ENCODE measurements at places on chromosomes 3 and 15.

- DNase-seq: no peak
Measured at GRCh38 chr3:109973733-109974132, 636.4 kb upstream of the DPPA4 start.

GRCh38 chr3:178184833-178185232, 351.4 kb upstream of the KCNMB2 start:
- no peak for DNase-seq

DNA sequence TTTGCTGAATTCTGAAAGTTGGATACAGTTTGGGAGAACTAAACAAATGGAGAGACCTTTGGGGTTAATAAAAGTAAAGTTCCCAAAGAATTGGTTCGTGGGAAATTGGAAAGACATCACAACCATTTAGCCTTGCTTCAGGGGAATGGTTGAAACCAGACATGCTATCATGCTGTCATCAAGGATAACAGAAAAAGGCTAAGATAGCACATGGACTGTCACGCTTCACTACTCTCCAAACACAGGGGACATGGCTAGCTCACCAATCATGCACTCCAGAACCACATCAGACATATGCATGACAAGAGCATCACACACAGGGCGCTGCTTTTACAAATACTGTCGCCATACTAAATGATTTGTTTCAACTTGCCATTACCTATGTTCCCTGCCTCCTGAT, 671.7 kb upstream of the ROBO1 start:
- no peak for DNase-seq

- DNase-seq: no peak
Measured at GRCh38 chr3:14441920-14442300, 39.5 kb downstream of the SLC6A6 start.

DNA sequence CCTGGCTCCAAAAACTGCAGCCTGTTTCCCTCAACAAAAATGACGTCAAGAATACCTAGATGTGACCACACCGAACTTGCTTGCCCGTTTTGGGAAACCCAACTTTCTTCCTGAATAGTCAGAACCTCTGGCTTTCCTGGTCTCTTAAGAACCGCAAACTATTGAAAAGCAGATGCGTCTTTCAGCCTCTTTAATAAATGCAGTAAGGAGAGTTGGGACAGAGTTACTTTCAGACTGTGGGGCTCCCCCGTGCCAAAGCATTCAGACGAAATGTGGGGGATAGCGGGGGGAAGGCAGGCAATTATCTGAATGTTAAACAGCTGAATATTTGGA, 1.2 kb upstream of the PROK2 start:
- DNase-seq: no peak

DNA sequence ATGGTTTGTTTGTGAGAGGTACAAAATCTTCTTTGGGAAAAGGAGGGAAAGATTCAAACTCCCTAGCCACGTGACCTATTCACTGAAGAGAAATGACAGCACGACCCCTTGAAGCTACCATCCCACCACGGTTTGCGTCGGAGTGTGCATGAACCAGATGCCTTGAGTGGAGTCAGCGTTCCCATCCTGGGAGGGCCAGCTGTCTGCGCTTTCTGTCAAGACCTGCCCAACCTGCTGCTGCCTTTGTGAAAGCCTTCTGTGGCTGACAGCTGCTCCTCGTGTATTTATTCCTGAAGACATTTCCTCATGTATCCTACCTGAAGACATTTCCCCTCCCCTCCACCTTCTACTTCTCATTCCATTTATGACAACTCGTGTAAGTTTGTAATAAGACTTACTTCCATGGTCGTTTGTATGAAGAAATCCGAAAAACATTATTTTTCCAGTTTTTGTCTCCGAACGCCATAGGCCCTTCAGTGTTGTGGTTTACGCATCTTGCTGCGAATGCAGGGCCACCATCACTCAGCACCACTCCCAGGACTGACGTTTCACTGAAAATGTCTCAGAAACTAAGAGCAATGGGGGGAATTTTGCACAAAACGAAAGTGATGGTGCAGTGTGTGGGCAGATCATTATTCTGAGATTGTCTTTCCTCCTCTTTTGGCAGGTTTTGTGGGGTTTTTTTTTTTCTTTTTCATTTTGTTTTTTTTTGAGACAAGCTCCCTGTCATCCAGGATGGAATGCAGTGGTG, 18.9 kb downstream of the EBLN2 start:
- no peak for DNase-seq

GRCh38 chr15:22904736-22905135, 66.3 kb downstream of the NIPA2 start:
- no peak for DNase-seq

DNA sequence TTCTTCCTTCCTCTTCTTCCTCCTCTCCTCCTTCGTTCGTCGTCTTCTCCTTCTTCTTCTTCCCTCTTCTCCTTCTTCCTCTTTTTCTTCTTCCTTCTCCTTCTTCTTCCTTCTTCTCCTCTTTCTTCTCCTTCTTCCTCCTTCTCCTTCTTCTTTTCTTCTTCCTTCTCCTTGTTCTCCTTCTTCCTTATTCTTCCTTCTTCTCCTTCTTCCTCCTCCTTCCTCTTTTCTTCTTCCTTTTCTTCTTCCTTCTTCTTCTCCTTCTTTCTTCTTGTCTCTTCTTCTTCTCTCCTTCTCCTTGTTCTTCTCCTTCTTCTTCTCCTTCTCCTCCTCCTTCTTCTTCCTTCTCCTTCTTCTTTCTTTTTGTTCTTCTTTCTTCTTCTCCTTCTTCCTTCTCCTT, 35.3 kb downstream of the SPG21 start:
- DNase-seq: no peak

DNA sequence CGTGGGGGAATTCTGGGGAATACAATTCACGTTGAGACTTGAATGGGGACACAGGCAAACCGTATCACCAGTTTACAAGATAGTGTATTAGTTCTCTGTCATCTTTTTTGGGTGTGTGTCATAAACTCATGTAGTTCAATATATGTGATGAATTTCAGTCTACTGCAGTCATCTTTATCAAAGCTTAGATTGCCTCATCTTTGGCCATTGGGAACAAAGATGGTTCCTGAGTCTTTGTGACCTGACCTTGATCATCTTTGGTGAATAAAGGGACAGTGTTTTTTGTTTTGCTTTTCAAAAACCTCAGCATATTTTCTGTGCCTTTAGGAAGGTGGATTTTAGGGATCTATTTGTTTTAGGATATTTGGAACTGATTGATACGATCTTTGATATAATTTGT, 23.3 kb downstream of the LRCH3 start:
- no peak for DNase-seq

DNA sequence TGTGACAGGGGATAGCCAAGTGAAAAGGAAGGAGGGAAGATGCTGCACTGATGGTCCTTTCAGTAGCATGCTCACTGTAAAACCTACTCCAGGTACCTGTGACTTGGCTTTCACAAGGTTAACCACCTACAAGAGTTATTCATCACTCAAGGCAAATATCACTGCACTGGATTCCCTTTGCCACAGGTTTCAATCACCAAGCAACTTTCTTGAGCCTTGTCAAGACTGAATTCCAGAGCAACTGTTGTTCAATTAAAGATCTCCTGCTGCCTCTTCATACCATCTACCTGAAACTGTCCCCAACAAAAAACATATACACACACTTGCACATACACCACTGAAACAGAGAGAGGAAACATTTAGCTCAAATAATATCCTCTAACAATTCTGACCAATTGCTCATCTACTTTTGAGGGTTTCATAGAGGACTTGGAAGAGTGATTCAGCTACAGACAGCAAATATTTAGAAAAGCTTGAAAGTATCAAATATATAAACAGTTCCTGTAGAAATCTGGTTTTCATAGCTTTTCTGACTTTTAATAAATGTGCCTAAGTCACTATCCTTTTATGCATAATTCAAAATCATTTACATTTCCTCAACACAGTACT, 6.5 kb downstream of the IGF2BP2 start:
- DNase-seq: no peak

- no peak for DNase-seq
Measured at GRCh38 chr3:103693831-103694230, 1259.0 kb downstream of the ZPLD1 start.

GRCh38 chr3:71423151-71423906, 160.2 kb downstream of the FOXP1 start:
- no peak for DNase-seq

DNA sequence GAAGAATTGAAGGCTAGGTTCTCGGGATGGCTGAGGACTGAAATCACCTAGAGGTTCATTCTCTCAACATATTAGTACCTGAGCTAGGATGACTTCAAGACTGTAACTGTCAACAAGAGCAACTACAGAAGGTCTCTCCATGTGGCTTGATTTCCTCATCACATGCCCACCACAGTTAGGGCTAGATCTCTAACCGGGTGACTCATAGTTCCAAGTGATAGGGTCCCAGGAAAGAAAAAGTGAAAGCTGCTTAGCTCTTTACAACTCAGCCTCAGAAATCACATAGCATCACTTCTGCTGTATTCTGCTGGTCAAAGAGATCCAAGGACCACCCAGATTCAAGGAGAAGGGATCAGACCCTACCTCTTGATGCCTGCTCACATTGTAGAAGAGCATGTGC, 165.4 kb upstream of the AGTR1 start:
- DNase-seq: no peak

GRCh38 chr3:112650482-112650881, 9.5 kb upstream of the CCDC80 start:
- no peak for DNase-seq

DNA sequence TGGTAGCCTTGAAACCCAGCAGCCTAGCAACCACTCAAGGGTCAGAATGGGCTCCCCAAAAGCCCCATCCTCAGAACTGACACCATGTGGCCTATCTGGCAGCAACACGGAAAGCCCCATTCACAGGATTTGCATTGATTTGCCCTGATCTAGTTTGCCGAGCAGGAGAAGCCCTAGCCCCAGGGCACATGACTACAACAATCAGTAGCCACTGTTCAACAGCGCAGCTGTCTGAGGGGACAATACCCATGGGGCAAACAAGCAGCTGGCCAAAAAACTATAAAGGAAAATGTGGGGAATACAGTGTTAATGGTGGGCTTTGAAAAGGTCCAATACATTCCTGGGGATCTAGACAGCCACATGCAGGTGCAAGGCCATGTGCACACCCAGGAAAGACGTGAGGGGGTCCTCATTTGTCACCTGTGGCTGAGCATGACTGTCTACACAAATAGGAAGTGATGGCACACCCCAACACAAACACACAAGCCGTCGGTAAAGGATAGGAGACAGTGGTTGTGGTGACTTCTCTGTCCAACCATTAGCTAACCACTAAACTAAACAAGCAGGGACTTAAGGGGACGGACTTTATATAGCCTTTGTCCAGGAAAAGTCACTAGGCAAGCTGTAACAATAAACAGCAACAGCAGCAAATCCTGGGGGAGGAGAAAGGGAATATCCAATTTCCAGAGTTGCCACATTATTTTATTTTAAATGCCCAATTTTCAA, 113.7 kb downstream of the LRIG1 start:
- no peak for DNase-seq

DNA sequence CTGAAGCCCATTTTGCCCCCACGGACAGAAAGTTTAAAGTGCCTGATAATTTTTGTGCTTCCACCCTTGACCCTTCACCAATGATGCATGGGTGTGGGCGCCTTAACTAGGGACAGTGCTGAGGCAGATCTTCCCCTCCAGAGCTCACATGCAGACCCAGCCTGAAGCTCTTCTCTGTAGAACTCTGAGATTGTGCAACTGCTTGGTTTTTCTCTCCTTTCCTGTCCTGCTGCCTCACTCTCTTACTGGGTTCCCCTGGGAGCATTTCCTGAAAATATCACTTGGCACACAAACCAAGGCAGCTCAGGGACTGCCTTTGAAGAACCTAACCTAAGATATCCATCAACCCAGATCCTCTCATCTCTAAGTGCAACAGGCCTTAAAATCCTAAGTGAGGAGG, 220.3 kb upstream of the STT3B start:
- no peak for DNase-seq

GRCh38 chr3:123798550-123798949, 85.6 kb downstream of the MYLK start:
- DNase-seq: no peak

GRCh38 chr3:64259636-64260035, 34.4 kb upstream of the PRICKLE2 start:
- no peak for DNase-seq

- DNase-seq: no peak
Measured at GRCh38 chr15:33155691-33156420, 38.7 kb downstream of the FMN1 start.

GRCh38 chr3:186870421-186871201, 28.1 kb downstream of the ADIPOQ start:
- DNase-seq: no peak

- no peak for DNase-seq
Measured at GRCh38 chr3:129840707-129841360, 52.7 kb downstream of the TMCC1 start.

GRCh38 chr15:44570361-44570760, 33.4 kb downstream of the EIF3J start:
- DNase-seq: no peak

GRCh38 chr15:77981281-77982126, 96.0 kb downstream of the TBC1D2B start:
- no peak for DNase-seq

- DNase-seq: no peak
Measured at GRCh38 chr15:75112848-75113492, 88.7 kb upstream of the C15orf39 start.

- DNase-seq: no peak
Measured at GRCh38 chr3:103372031-103372430, 937.2 kb downstream of the ZPLD1 start.

GRCh38 chr3:56654460-56654859, 28.6 kb downstream of the TASOR start:
- no peak for DNase-seq

- no peak for DNase-seq
Measured at GRCh38 chr3:43786102-43786501, 95.4 kb downstream of the ABHD5 start.

DNA sequence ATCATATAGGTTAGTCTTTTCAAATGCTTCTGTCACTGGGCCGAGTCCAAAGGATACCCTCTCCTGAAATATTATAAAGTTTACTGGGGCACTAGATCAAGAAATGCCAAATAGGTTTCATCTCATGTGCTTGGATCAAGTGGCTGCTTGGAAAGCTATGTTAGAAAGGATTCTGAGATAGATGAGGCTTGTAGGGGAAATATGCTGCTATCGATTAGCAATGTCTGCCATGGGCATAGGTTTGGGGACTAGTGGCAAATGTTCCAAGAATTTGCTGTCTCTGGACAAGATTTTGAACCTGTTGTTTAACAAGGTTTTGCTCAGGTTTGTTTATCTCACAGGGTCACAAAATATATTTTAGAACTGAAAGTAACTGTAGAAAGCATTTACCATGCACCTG, 23.0 kb upstream of the UBE2Q2 start:
- DNase-seq: no peak

DNA sequence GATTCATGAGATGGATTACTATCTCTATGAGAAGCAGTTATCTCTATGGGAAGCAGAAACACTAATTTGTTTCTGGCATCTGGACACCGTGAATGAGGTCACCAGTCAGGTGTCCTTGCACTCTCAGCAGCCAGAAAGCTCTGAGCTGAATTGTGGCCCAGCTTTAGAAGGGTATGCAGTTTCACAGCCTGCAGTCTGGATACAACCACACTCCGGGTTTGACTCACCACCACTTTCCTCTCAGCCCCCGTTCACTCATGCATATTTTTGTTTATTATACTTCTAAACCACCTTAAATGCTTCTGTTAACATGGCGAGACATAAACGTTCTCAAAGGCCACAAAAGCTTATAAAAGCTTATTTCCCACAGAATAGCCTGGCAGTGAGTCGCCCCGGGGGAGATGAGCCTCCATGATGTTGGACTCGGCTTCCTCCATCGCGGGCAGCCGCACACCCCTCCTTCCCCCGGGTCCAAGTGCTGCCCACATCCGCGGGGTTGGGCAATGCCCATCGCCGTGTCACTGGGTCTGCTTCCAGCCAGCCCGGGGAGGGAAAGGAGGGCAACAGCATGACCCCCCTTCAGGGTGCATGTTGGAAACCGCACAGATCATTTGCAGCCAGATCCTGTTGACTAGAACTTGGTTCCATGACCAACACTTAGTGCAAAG, 16.8 kb upstream of the SLC41A3 start:
- no peak for DNase-seq
